Gastrocnemius medialis (tissue), 4 donors: ENCODE measurements at places on chromosomes 12 and 14. TPM values are rescaled to one million over a fixed set of nuclear protein-coding genes. Genes with fewer than 3 reads are reported as not detected.
A peak's percentile ranks its signal among the peaks of the same experiment; 100 is the strongest.

DNA sequence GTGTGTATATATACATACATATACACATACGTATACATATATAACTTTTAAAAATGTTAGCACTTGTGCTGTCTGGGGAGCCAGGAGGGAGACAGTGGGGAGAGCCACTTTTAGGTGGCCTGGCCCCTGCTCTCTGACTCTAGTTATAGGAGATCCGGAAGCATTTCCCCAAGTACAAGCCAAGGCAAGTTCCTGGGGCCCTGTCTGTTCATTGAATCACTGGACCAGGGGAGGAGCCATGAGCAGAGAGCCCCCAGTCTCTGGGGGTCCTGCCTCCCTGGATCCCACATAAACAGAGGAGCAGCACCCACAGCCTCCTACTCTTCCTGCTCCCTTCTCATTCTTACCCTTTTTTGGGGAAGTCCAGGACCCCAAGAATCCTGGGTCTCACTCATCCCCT lies 45.4 kb upstream of the TMED10 start:
- H3K36me3 ChIP-seq: no peaks in the 10 kb centered on the region
- no peaks in the 10 kb centered on the region for H3K4me1 ChIP-seq
- H3K4me3 ChIP-seq: no peak overlapping the region
- no peak overlapping the region for H3K27ac ChIP-seq
- H3K27me3 ChIP-seq: no peaks in the 10 kb centered on the region
- no peak for DNase-seq

DNA sequence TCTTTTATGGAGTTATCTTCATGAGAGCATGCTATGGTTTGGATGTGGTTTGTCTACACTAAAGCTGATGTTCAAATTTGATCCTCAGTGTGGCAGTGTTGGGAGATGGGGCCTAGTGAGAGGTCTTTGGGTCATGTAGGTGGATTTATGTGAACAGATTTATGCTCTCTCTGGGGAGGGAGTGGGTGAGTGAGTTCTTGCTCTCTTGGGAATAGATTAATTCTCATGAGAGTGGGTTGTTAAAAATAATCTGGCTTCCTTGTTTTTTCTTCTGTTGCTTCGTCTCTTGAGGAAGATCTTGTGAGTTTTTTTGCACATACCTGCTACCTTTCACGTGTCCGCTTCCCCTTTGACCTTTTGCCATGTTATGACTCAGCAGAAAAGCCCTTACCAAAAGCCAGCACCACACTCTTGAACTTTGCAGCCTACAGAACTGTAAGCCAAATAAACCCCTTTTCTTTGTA lies 20.5 kb downstream of the DERA start:
- peaks cover 13% of the 10 kb centered on the region for H3K4me1 ChIP-seq
- no peaks in the 10 kb centered on the region for H3K27me3 ChIP-seq
- H3K27ac ChIP-seq: no peak overlapping the region
- DNase-seq: no peak

DHRS7 gene
- 1,385 TPM for total RNA-seq

ENDOU gene
- total RNA-seq: not detected

GRCh38 chr12:108793756-108794441 lies 62.6 kb upstream of the CORO1C start:
- H3K36me3 ChIP-seq: peaks cover 61% of the 10 kb centered on the region
- H3K4me1 ChIP-seq: peaks cover 40% of the 10 kb centered on the region
- H3K27ac ChIP-seq: peak overlapping the region; percentile 92
- no peak for DNase-seq
- H3K27me3 ChIP-seq: no peaks in the 10 kb centered on the region

DNA sequence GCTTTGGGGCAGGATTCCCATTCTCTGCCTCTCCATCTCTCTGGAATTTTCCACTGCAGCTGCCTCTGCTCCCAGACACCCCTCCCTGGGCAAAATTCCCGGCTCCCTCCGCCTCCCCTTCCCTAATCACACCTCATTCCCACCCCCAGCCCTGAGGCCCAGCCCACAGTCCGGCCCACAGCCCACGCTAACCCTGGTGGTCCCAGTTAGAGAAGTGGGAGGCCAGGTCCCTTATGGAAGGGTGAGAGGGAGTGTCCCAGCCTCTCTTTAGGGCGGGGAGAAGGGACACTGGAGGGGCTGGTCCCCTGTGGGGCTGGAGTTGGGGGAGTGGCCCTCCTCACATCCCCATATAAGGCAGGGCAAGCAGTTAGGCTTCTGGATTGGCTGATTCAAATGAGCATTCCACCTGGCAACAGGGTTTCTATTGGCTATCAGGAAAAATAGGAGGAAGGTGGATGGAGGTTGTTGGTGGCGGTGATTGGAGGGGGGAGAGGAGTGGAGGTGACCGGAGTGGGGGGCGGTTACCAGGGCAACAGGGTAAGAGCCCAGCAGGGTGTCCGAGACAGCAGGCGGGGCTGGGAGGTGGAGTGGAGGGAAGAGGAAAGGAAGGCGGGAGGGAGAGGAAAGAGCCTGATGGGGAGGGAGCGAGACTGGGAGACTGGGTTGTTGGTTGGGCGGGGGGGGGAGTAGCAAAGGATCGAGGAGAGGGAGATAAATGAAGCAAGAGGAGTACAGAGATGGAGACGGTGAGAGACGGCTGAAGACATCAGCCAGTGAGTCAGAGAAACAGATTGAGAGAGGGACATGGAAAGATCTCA lies 1.9 kb upstream of the PTMS start:
- peak overlapping the region; percentile 83 for H3K27ac ChIP-seq
- no peaks in the 10 kb centered on the region for H3K27me3 ChIP-seq
- peaks cover 20% of the 10 kb centered on the region for H3K4me1 ChIP-seq

- no peak overlapping the region for H3K4me3 ChIP-seq
- no peak overlapping the region for H3K27ac ChIP-seq
- H3K4me1 ChIP-seq: no peaks in the 10 kb centered on the region
- H3K36me3 ChIP-seq: no peaks in the 10 kb centered on the region
- no peaks in the 10 kb centered on the region for H3K27me3 ChIP-seq
Observed at GRCh38 chr12:100797246-100797645, 2.7 kb downstream of the ANO4 start.

DNA sequence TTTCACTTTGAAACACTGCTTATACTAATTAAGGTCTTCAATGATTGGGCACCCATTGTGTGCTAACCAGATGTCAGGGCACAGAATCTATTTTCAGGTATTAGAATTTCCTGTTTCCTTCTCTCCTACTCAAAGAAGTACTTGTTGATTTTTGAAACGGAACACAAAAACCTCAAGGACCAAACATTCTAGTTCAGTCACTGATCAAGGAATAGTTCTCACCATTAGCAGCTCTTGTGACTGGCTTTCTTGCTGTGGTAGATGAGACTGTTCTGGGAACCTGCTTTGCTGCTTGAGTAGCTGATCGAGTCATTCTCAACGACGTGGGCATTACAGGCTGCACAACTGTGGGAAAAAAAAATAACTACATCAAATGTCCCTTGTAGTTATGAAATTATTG lies 11.0 kb downstream of the DLGAP5 start:
- no peak overlapping the region for H3K4me3 ChIP-seq
- H3K27me3 ChIP-seq: no peaks in the 10 kb centered on the region
- H3K4me1 ChIP-seq: no peaks in the 10 kb centered on the region
- no peaks in the 10 kb centered on the region for H3K36me3 ChIP-seq
- no peak overlapping the region for H3K27ac ChIP-seq

DNA sequence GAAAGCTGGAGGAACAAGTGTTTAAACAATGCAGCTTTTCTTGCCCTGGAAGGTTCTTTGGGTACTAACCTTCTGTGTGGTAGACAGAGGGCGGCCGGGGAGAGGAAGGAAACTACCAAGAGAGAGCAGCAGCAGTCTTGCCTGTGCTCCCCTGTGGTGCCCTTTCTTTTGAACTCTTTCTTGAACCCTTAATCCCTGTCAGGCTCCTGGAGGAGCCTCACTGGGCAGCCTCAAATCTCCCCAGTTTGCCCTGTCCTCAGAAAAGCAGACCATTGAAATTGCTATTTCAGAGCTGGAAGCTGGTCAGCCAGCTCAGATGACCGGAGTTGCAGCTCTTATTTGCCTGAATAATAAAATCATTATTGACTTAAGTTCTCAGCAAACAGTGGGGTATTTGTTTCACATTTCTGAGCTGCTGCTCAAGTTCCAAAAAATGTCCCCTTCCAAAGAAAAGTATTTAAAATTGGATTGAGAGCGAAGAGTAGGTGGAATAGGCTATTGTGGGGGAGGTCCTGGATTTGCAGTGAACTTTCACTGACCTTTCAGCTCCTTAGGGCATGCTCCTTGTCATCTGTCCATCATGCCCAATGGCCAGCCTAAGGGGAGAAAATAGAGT lies 42.1 kb upstream of the RNASE3 start:
- H3K36me3 ChIP-seq: no peaks in the 10 kb centered on the region
- no peak for DNase-seq
- H3K4me1 ChIP-seq: no peaks in the 10 kb centered on the region
- peaks cover 6% of the 10 kb centered on the region for H3K27me3 ChIP-seq
- H3K4me3 ChIP-seq: no peak overlapping the region
- no peak overlapping the region for H3K27ac ChIP-seq

DCTN2 gene
- 173 TPM for total RNA-seq

GRCh38 chr12:119259484-119259883 lies 75.0 kb upstream of the CCDC60 start:
- no peak overlapping the region for H3K27ac ChIP-seq
- no peaks in the 10 kb centered on the region for H3K27me3 ChIP-seq
- H3K36me3 ChIP-seq: no peaks in the 10 kb centered on the region
- H3K4me1 ChIP-seq: no peaks in the 10 kb centered on the region

GRCh38 chr14:33335366-33335765 lies 396.7 kb downstream of the NPAS3 start:
- no peak overlapping the region for H3K27ac ChIP-seq
- H3K4me1 ChIP-seq: no peaks in the 10 kb centered on the region
- no peaks in the 10 kb centered on the region for H3K27me3 ChIP-seq
- no peak for DNase-seq

- H3K4me1 ChIP-seq: no peaks in the 10 kb centered on the region
- H3K27me3 ChIP-seq: no peaks in the 10 kb centered on the region
- no peak overlapping the region for H3K4me3 ChIP-seq
- no peak for DNase-seq
- no peak overlapping the region for H3K27ac ChIP-seq
- H3K36me3 ChIP-seq: no peaks in the 10 kb centered on the region
Observed at GRCh38 chr12:102976609-102977280, 19.3 kb downstream of the ASCL1 start.

RITA1 gene
- total RNA-seq: 17.7 TPM

GRCh38 chr12:124898923-124899294 lies 15.5 kb downstream of the UBC start:
- H3K27me3 ChIP-seq: no peaks in the 10 kb centered on the region
- H3K4me3 ChIP-seq: no peak overlapping the region
- peaks cover 15% of the 10 kb centered on the region for H3K4me1 ChIP-seq
- H3K27ac ChIP-seq: no peak overlapping the region
- no peak for DNase-seq

DNA sequence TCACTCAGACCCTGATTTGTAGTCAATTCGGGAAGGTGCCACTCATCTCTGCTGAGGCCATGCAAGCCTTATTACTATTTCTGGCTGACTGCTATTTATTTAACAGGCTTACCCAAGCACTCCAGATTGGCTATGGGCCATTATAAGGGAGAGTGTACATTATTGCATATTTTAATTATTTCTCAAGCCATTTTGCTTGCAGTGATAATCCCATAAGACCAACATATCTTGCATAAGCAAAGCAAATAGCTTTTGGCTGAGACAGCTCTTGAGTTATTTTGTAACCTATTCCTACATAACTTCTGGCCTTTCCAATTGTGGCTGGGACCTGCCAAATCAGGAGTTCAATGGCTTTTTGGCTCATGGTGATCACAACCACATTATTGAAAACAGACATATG lies 509.6 kb upstream of the USP15 start:
- H3K27ac ChIP-seq: no peak overlapping the region
- no peak for DNase-seq
- H3K27me3 ChIP-seq: no peaks in the 10 kb centered on the region

TPH2 gene
- not detected for total RNA-seq

DNA sequence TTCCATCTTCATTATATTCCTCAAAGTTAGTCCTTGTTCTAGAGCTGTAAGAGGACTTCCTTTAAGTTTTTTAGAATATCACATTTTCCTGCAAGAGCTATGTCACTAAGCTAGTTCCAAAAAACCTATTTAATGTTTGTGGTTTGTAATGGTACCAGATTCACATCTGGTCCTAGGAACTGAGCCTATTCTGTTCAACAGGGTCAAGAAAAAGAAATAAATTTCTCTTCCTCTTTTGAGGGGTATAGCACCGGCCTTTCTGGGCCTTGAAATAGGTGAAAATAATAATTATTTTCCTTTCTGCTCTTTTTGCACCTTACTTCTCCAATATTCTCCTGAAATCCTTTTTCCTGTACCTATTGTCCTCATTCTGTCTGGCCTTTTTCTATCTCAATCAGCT lies 3.6 kb upstream of the STXBP6 start:
- H3K4me3 ChIP-seq: no peak overlapping the region
- H3K4me1 ChIP-seq: peaks cover 15% of the 10 kb centered on the region
- no peak overlapping the region for H3K27ac ChIP-seq
- no peak for DNase-seq

HOXC12 gene
- total RNA-seq: not detected

FOXA1 gene
- total RNA-seq: 0.44 TPM

GRCh38 chr12:59698600-59698999 lies 102.8 kb downstream of the SLC16A7 start:
- DNase-seq: no peak
- H3K27me3 ChIP-seq: no peaks in the 10 kb centered on the region
- no peaks in the 10 kb centered on the region for H3K4me1 ChIP-seq
- H3K27ac ChIP-seq: no peak overlapping the region
- no peaks in the 10 kb centered on the region for H3K36me3 ChIP-seq
- no peak overlapping the region for H3K4me3 ChIP-seq

DNA sequence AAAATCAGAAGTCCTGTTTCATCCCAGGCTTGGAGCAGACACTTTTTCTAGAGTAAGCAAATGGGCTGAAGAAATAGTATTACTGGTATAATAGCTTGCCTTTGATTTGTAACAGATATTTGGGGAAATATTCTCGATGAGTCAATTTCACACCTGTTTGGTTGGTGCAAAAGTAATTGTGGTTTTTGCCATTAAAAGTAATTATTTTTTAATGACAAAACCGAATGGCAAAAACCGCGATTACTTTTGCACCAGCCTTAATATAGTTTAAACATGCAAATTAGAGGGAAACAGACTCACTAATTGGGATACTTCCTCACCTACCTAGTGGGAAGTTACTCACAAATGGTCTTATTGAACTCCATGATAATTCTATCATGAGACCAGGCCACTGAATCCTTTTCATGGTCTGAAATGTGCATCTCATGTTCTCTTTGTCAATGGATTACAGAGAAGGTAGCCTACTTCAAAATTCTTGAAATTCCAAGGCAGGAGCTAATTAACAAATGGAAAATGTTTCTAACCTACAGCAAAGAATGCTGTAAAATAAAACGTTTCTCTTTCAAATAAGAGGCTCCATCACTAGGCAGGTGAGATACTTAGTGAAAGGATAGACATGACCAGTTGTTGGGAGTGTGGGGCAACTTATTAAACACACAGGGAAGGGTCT lies 391.3 kb downstream of the EMP1 start:
- H3K27ac ChIP-seq: no peak overlapping the region
- no peak overlapping the region for H3K4me3 ChIP-seq
- no peaks in the 10 kb centered on the region for H3K4me1 ChIP-seq
- H3K27me3 ChIP-seq: no peaks in the 10 kb centered on the region

DNA sequence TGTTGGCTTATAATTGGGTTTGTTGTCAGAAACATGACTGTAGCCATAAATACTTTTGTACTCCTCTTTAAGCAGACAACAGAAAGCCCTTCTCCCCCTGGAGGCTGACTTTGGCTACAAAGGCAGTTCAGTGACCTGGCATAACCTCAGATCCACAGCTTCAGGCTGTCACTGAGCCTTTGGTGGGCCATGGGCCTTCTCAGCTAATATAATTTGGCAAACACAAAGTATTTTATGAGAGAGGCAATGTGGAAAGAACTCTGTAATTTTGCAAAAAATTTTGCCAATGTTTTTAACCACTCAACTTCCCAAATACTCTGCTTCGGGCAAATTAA lies 15.5 kb upstream of the MGP start:
- H3K27ac ChIP-seq: peak overlapping the region; percentile 22
- no peak for DNase-seq
- no peaks in the 10 kb centered on the region for H3K36me3 ChIP-seq
- no peak overlapping the region for H3K4me3 ChIP-seq
- no peaks in the 10 kb centered on the region for H3K27me3 ChIP-seq

AJUBA gene
- 3.0 TPM for total RNA-seq
